ENCODE measurements at places on chromosomes 7 and 10.

- no peak for DNase-seq
These were observed 32.6 kb downstream of the BEND7 start for GRCh38 chr10:13496164-13496563.

DNA sequence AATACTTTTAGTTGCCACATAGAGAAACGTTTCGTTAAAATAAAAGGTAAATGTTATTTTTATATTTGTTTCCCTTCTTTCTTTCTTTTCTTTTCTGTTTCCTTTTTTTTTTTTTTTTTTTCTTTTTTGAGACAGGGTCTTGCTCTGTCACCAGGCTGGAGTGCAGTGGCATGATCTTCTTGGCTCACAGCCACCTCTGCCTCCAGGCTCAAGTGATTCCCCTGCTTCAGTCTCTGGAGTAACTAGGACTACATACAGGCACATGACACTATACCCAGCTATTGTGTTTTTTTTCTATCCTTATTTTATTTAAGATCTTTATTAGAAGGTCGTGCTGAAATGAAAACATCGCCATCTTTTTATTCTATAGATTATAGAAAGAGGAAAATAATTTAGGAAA lies 661.8 kb upstream of the MBL2 start:
- no peak for DNase-seq

GRCh38 chr7:3094701-3095445 lies 51.2 kb upstream of the CARD11 start:
- no peak for DNase-seq

DNA sequence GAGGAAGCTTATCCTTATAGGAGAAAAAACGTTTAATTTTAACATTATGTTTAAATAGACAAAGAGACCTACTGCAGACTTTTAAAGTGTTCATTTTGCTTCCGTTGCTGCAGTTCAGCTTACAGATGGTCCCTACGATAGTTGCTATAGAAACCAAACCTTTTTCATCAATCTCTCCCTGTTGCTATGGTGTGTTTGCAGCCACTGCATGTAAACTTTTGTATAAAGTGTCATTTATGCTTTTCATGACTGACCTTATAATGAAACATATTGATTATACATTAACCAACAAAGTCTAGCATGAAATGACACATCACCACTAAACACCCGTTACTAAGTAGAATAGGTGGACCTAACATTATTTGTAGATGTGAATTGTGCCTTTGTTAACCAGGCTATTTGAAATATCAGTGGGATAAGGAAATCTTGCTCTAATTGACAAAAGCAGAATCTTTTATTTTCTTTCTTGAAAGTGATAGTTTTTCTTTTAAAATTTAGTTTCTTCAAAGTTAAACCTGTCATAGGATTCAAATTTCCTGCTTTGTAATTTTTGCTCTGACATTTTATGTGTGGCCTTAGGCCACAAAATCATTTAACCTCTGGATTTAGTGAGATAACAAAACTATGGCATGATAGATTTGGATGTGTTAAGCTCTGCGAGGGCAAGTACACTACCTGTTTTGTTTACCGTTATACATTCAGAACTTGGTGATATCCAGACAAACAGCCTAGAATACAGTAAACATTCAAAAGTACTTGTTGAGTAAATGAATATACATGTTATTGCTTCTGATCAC lies 64.0 kb downstream of the CACNB2 start:
- DNase-seq = peak; percentile 21

GRCh38 chr10:17454161-17455014 lies at the start of gene ST8SIA6:
ST8SIA6 (minus strand) TSS chr10:17454595; CDS start chr10:17454255, 340 bp downstream.
- DNase-seq = no peak

GRCh38 chr7:54629771-54630170 lies 87.6 kb downstream of the VSTM2A start:
- no peak for DNase-seq

GRCh38 chr7:108142675-108143259 lies 12.6 kb upstream of the LAMB4 start:
- no peak for DNase-seq

GRCh38 chr7:151386301-151387160 lies 23.3 kb downstream of the WDR86 start:
- DNase-seq = no peak

- DNase-seq = no peak
These were observed 20.4 kb downstream of the CCNY start for GRCh38 chr10:35356725-35357092.

DNA sequence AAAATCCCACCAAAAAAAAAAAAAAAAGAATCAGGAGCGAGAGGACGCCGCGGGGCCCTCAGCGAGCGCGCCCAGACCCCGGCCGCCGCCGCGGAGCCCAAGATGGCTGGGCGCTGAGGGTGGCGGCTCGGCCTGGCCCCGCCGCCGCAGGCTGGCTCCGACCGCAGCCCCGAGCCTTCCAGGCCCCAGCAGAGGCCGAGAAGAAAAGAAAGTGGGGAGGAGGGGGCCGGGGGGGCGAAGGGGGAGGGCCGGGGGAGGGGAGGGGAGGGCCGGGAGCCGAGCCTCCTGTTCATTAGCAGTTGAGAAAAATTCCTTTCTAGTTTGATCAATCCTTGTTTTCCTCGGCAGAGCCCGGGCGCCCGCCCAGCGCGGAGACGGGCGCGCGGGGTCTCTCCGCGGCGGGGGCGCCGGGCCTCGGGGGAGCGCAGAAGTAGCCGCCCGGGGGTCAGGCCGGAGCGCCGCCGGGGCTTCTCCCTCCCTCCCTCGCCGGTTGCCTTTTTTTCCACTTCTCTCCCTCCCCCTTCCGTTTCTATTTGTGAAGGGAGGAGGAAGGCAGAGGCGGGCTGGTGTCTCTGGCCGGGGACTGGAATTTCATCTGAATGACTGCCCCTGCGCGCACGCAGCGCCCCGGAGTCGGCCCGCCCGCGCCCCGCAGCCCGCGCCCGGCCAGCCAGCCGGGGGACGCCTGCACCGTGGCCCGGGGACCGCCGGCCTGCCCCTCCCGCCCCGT lies 778 bp upstream of the TRIM8 start:
- DNase-seq = peak; percentile 57

GRCh38 chr7:106757846-106758245 lies 96.9 kb upstream of the CCDC71L start:
- peak; percentile 50 for DNase-seq

GRCh38 chr7:92357260-92357659 lies 90.0 kb upstream of the GATAD1 start:
- no peak for DNase-seq

DNA sequence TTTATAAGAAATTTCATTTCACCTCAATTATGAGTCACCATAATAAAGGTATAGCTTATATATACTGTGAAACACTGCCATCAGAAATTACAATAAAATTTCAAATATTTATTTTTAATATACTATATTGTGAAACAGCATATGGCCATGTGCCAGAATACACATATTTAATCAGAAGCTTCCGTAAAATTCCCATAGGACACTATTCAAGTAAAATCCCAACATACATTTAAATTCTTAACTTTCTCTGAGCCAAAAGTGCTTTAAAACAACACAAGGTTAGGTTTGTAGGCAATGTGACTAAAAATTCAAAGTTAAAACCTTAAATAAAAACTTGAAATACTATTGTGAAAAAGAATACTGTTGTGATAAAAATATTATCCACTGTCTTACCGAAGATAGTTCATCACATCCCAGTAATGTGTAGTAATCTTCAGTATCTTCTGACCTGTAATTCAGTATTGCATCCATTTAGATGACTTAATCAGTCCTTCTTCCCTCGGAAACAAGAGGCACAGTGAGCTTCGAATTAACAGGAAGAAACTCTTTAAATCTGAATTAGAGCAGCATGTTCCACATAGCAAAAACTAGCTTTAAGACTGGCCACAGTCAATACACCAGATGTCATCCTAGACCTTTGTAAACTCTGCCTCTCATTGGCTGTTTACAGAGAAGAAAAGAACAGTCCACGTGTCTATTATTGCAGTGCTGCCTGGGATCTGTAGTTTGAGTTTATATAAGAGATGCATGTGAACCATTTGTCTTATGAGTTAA lies at the start of gene DNAJC12:
Gene DNAJC12 (minus strand): TSS at position 648 of the 774 bp plus-strand sequence. CDS start 177 bp downstream, at position 471.
- peak; percentile 91 for DNase-seq

- no peak for DNase-seq
These were observed 63.1 kb upstream of the CACNA2D1 start for GRCh38 chr7:82506702-82507101.

DNA sequence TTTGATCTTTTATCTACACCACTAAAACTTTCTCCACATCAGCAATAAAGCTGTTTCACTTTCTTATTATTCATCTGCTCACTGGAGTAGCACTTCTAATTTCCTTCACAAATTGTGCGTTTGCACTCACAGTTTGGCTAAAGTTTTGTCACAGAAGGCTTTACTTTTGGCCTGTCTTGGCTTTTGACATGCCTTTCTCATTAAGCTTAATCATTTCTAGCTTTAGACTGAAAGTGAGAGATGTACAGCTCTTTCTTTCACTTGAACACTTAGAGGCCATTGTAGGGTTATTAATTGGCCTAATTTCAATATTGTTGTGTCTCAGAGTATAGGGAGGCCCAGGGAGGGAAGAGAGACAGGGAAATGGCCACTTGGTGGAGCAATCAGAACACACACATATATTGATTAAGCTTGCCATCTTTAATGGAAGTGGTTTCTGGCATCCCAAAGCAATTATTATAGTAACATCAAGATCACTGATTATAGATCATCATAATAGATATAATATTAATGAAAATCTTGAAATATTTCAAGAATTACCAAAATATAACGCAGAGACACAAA lies 512.5 kb downstream of the ETV1 start:
- DNase-seq = no peak

All from DMS153 (cell line).